ENCODE measurements at places on chromosomes 5 and 9. TPM values are rescaled to one million over a fixed set of nuclear protein-coding genes. Genes with fewer than 3 reads are reported as not detected.

The ADAMTSL1 gene
- total RNA-seq, result under 0.01 TPM

The ACTBL2 gene
- not detected for total RNA-seq

The NTNG2 gene
- total RNA-seq, result 22.1 TPM

The MOB3B gene
- 0.54 TPM for total RNA-seq

The GMCL2 gene
- not detected for total RNA-seq

The CWC27 gene
- 7.5 TPM for total RNA-seq

The TEK gene
- total RNA-seq, result 1.6 TPM

The MARCOL gene
- not detected for total RNA-seq

The C5orf58 gene
- total RNA-seq, result under 0.01 TPM

The SLC4A9 gene
- total RNA-seq, result not detected

The NRG2 gene
- total RNA-seq, result under 0.01 TPM

The CDKN2B-AS1 gene
- not detected for total RNA-seq

The SPINK7 gene
- not detected for total RNA-seq

The STKLD1 gene
- 0.81 TPM for total RNA-seq

The BTNL8 gene
- total RNA-seq, result under 0.01 TPM

The CAMK4 gene
- 0.27 TPM for total RNA-seq
